Activated CD4-positive, alpha-beta T cell treated with anti-CD3 and anti-CD28 coated beads, Interleukin-2, amount 10 ng/mL, durations not matched to agents 7 days and 5 days (primary cell): ENCODE measurements at places on chromosomes 11 and 22.

DNA sequence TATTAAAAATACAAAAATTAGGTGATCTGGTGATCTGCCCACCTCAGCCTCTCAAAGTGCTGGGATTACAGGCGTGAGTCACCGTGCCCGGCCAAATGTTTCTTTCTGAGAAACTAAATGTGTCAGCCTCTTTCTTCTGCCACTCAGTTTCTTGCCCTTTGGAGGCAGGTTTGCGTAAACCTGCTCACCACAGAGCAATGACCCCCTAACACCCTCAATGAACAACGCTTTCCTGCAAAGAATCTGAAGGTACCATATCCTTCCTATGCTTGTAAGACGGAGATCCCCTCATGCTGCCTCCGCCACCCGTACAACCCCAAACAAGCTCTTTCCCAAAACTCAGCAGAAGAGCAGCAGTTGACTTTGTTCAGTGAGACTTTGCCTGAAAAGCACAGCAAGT is 38.7 kb upstream of the TTLL12 start:
- no peak for DNase-seq

DNA sequence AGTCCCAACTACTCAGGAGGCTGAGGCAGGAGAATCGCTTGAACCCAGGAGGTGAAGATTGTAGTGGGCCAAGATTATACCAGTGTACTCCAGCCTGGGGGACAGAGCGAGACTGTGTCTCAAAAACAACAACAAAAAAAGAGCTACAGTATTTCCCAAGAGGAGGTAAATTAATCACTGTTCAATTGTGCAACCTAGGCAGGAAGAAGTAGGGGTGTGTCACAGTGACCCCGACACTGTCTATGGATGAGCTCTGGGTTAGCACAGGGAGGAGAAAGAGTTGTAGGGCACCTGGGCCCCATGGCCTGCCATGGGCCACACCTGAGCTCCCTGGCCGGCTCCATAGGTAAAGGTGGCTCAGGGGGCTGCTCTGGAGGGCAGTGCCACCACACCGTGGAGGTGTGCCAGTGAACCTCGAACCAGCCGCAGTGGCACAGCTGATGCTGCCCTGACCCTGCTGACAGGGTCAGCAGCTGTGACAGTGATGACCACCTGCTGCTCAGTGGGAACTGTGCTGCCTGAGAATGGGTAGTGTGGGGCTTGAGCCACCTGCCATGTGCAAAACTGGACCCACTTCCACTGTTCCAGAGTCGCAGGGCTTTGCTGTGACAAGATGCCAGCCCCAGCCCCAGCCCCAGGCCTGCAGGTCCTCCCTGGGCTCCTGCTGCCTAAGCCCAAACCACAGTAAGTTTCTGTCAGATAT is 84.0 kb upstream of the PITPNB start:
- DNase-seq = no peak

- no peak for DNase-seq
Observed at GRCh38 chr11:119368121-119369034, 13.1 kb downstream of the USP2 start.

DNA sequence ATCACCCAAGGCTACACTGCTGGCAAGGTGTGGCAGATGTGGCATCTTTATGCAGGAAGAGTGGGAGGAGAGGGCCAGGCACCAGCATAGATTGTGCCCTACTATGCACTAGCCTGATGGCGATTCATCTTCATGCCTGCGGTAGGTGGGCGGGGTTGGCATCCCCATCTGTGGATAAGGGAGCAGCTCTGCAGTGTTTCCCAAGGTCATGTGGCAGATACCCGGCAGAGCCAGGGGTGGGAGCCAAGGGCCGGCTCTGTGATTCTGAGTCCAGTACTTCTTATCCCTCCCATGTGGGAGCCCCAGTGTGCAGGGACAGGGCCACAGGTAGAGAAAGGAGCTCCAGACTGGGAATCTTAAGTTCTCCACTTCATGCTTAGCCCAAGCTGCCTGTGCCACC is 20.0 kb downstream of the CD82 start:
- no peak for DNase-seq

DNA sequence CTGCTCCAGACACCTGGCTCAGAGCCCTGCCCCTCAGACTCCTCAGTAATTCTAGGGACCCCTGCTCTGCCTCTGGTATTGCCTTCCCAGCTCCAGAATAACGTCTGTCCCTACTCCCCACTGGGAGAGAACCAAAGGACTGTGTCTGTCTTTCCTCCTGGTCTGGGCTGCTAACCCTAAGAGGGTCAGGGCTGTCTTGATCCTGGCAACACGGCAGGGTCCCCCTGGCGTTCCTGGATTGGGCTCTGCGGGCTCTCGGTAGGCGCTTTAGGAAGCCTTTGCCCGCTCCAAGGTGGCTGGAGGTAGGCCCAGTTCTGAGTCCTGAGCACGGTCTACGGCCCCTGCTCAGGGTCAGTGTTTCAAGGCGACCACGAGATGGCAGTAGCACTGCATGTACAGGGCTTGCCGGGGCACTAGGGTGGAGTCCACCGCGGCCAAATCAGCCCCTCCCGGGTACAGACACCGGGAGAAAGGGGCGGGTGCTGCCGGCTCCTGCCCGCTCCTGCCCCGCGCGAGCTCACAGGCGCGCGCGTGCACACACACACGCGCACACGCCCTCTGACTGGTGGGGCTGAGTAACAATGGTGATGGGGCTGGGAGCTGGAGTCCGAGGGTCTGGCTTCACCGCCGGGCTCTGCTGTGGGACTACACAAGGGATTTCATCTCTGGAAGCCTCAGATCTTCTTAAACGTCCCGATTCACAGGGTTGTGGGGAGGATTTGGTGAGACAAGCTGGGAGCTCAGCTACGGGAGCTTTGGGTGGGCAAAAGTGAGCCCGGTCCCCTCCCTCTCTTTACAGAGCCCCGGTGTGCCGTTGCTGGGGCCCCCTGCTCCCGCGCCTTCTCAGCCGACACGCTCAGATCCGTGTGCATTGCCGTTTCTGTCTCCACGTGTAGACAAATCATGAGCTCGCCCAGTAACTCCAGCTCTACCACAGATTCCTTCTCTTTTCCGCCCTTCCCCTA is 30.1 kb upstream of the HMOX1 start:
- DNase-seq = peak; percentile 89

DNA sequence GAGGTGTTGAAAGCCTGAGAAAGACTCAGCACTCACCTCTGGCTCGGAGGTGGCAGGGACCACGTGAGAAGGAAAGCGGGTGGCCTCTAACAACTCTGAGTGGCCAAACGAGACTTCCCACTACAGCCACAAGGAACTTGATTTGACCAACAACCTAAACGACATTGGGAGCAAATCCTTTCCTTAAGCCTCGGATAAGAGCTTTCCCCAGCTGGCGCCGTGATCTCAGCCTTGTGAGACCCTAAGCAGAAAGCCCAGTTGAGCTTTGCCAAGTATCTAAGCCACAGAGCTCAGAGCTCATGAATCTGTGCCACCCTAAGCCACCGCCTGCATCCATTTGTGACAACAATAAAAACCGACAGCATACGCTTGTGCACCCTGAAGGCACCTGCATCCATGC is 636.0 kb downstream of the TBC1D22A start:
- no peak for DNase-seq

DNA sequence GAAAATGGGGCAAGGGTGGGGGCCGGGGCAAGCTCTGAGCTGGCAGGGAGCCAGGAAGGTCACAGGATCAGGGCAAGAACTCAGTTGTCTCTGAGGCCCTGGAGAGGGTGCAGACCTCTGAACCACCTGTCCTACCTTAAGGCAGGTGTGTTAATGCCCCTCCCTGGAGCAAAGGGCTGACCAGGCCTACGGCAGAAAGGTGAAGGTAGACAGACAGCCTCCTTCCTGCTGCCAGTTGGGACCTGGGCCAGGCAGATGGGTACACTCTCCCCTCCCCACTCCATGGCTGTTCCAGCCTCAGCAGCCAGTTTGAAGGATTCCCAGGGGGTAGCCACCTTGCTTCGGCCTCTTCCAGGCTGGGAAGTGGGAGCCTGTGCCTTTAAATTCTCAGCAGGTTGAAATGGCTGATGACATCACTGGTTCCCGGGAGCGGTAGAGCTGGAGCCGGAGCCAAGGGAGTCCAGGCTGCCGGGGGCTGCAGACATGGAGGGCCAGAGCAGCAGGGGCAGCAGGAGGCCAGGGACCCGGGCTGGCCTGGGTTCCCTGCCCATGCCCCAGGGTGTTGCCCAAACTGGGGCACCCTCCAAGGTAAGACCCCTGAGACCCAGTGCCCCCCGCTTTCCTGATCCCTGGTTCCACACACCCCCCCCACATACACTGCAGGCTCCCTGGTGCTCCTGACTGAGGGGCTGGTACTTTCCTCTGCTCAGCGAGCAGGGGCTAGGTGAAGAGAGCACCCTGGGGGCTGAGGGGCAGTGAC is at the start of gene INPP5J:
INPP5J (plus strand) TSS at position 435 of the 760 bp plus-strand sequence; CDS start at position 484, 49 bp downstream.
- DNase-seq = no peak

DNA sequence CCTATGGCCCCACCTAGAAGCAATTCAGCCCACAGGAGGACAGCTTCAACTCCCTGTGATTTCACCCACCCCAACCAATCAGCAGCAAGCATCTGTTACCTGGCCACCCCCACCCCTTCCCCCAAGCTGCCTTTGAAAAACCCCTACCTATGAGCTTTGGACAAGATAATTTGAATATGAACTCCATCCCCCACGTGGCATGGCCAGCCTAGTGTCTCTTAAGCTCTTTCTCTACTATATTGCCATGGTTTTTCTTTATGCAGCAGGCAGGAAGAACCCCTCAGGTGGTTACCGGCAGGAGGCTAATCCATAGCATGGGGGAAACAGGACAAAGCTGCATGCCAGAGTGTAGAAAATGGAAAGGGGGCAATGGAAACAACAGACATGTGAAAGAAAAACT is 29.0 kb downstream of the CTSC start:
- no peak for DNase-seq

DNA sequence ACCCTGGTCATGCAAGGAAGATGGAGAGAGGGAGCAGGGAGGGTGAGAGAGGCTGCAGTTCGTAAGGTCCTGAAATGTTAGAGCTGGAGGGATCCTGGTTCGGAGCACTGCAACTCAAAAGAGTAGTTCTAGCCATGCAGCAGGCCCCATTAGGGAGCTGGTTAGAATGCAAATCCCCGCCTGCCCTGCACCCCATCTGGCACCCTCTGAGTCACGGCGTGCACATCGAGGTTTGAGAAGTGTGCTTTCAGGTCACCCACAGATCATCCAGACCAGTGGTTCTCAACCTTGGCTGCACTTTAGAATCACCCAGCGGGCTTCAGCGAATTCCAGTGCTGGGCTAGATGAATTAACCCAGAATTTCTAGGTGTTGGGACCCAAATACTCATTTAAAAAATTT is 48.2 kb downstream of the ST3GAL4 start:
- no peak for DNase-seq

DNA sequence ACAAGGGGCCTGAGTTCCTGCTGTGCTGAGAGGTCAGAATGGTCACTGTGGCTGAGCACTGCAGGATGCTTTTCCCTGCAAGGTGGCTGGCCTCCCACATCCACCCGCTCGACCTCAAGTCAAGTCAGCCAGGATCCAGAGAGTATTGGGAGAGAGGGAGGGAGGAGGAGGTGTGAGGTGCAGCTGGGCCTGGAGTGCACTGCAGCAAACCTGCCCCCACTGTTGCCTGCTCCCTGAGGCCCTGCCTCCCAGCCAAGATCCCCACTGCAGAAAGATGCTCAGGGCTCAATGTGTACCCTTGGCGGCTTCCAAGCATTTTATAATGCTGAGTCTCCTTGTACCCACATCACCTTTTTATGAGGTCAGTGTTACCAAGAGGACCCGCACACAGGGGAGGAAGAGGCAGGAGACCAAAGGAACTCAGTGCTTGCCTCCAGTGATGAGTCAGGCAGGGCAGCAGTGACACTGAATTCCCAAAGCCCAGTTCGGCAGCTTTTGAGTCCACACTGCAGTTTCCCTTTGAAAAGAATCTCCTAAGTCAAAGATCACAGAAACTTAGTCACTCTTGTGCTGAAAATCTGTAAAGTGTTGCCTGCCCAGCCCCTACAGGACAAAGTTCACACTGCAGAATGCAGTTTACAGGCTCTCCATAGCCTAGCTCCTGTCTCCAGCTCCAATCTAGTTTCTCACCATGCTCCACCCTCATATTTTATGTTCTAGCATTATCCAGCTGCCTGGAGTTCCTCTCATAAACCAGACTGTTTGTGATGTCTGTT is 3.1 kb downstream of the ENDOD1 start:
- DNase-seq = peak; percentile 43

GRCh38 chr22:43470941-43471585 is 59.2 kb downstream of the MPPED1 start:
- DNase-seq = no peak

DNA sequence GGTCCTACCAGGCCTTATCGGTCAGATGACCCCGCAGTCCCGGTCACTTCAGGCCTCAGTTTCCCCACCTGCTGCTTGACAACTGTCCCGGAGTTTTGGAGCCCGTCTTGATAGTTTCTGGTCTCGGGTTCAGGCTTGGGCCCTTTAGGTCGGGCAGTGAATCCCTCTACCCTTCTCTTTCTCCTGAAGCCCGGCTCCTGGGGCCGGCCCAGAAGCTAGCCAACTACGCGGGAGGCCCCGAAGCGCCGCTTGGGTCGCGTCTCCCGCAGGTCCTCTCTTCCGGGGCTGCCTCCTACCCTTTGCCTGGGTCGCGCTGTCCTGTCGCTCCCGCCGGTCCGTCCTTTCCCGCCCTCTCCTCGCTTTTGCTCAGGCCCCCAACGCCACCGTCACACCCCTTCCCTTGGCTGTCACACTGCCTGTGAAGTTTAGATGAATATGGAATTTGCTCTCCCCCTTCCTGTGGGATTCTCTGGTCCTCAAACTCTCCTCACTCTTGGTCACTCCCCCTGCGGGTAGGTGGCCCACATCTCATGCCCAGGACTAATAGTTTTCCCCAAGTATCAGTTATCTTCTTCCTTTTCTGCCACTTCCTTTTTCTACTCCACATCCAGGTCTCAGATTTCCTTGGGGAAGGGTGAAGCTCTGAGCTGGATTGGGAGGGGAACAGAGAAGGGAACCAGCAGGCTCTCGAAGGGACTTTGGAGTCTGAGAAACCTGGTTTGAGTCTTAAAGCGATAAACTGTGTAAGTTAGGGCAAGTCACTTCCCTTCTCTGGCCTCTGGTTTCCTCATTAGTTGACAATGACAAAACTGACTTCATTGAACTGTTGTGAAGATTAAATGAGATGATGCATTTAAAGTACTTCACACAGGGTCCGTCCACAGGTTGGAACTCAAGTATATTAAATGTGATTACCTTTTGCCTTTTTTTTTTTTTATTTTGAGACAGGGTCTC is 790 bp downstream of the RAB1B start:
- no peak for DNase-seq

DNA sequence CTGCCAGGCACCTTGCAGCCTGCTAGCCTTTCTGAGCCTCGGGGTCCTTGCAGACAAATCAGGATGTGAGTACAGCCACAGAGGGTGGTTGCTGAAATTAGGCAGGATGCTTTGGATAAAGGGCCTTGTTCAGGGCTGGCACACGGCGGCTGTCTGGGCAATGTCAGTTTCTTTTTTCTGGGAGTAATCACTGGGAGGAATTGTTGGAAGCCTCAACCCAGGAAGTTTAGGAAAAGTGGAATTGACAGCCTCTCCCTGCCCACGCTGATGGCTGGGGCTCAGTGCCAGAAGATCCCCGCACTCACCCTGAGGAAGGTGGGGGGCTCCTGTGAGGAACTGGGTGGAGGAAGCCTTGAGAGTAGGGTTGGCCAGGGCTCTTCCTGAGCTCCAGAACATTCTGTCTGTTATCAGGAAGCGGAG is 37.4 kb downstream of the CD82 start:
- DNase-seq = no peak
